ENCODE measurements at places on chromosomes 12 and 14.

DNA sequence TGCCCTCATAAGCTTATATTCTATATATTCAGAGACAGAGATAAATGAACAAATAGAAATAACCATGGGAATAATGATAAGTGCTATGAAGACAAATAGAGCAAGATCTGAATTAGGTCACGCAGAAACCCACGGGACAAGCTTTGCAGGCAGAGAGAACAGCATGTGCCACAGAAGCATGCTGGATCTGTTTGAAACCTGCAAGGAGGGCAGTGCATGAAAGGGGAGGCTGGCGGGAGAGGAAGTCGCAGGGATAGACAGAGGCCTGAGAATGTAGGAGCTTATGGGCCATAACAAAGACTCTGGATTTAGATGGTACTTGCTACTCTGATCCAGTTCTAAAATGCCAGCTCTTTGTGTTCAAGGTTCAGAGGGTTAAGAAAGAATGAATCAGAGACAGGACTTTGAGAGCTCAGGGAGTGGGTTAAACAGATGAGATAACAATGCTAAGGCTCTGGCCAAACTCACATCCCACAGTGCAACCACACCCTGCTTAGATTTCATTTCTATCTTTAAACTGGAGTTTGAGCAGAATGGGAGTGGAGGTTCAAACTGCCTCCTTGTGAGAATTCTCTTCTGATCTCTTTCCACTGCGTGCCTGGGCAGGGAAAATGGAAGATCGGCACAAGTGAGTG lies 49.2 kb upstream of the PPP1R12A start:
- peak; percentile 87 for DNase-seq

DNA sequence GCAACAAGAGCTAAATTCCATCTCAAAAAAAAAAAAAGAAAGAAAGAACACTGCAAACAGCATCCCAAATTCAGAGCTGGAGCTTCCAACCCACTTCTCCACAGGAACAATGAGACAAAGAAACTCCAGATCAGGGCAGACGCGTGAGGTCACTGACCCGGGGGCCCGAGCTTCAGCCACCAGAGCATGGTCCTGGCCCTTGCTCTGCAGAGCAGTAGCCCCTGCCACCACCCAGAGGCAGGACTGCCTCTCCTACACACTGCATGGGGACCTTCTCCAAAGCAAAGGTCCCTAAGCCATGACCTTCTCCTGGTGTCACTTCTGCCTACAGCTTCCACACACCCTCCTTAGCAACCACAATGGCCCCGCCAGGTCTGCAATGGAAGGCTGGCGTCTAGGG lies 53.1 kb downstream of the CCNK start:
- DNase-seq = no peak

DNA sequence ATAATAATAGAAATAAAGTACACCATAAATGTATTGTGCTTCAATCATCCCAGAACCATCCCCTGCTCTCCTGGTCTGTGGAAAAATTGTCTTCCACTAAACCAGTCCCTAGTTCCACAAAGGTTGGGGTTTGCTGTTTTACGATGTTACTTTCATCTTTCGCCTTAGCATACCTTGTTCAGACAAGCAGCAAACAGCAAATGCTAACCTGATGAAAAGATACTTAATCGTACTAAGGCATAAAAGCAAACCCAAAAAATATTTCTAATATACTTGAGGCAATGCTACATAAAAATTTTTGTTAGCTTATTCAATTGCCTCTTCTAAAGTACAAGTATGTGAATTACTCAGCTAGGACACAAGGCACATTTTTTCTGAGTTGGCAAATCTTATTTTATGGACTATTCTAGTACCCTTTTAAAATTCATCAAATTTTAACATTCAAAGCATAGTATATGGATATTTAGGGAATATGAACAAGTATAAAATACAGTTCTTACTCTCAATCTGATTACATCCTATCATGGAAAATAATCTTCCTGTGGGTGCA lies 97.1 kb upstream of the PLEKHG7 start:
- DNase-seq = no peak

DNA sequence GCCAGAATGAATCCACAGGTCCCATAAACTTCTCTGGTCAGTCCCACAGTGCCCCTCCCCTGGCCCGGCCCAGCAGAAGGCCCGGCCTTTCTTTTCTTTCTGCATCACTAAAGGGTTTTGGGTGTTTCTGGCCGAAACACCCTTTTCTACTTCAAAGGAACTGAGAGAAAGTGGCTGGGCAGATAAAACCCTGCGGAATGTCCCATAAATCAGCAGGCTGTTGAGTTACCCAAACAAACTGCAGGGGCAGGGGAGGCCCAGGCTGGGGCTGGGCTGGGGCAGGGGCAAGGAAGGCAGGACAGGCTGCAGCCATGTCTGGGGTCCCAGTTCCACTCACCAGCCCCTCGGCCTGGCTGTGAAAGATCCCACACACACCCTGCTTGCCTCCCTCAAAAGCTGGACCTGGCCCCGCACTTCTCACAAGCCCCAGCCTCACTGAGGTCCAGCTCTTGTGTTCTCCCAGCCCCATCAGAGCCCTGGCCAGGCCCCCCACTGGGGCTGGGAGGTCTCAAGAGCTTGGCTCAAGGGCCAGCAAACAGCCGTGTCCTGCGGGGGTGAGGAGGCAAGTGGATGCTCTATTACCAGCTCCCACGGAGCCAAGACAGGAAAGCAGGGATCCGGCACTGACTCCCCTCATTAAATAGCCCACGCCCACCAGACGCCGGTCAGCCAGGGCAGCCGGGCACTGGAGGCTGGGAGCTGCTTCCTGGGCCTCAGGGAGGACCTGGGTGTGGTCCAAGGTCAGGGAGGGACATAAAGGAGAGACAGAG lies 41.9 kb downstream of the CCNK start:
- no peak for DNase-seq

- no peak for DNase-seq
These were observed 9.5 kb upstream of the RABGGTA start for GRCh38 chr14:24280797-24281460.
